Activated CD4-positive, alpha-beta T cell treated with anti-CD3 and anti-CD28 coated beads for 36 hours (primary cell): ENCODE measurements at places on chromosomes 6 and 20. TPM values are rescaled to one million over a fixed set of nuclear protein-coding genes. Genes with fewer than 3 reads are reported as not detected.

GMPR gene
- 1.4 TPM for total RNA-seq

MMUT gene
- total RNA-seq, result 14.8 TPM

C6orf58 gene
- total RNA-seq, result not detected

RAD21L1 gene
- 0.32 TPM for total RNA-seq

E2F1 gene
- 45.9 TPM for total RNA-seq

GRCh38 chr6:32665661-32666060 is 796 bp downstream of the HLA-DQB1 start:
- peaks cover 18% of the 10 kb centered on the region for H3K27me3 ChIP-seq
- no peak for DNase-seq
- no peaks in the 10 kb centered on the region for H3K36me3 ChIP-seq
- peak overlapping the region; percentile 58 for H3K27ac ChIP-seq

DNA sequence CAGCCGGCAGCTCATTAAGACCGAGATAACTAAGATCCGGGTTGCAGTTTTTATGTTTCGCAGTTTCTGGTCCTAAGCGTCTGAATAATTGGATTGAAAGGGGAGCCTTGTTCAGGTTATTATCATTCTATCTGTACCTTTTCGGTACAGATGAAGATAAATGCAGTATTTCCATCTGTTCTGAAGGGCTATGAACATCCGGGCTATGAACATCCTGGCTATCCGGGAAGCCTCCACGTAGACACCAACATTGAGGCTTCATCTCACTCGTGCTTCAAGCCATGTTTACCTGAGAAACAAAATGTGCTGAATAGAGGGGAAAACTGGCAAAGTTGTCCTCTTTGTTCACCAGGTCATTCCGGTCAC is 399 bp upstream of the REPS1 start:
- H3K36me3 ChIP-seq, result peaks cover 2% of the 10 kb centered on the region
- no peak for DNase-seq
- H3K27ac ChIP-seq, result peak overlapping the region; percentile 91
- H3K27me3 ChIP-seq, result no peaks in the 10 kb centered on the region

- H3K4me3 ChIP-seq, result no peak overlapping the region
- H3K27me3 ChIP-seq, result no peaks in the 10 kb centered on the region
- no peak overlapping the region for H3K27ac ChIP-seq
- no peaks in the 10 kb centered on the region for H3K36me3 ChIP-seq
- no peaks in the 10 kb centered on the region for H3K4me1 ChIP-seq
Measured at GRCh38 chr20:22805219-22805618, 220.8 kb upstream of the FOXA2 start.

DNA sequence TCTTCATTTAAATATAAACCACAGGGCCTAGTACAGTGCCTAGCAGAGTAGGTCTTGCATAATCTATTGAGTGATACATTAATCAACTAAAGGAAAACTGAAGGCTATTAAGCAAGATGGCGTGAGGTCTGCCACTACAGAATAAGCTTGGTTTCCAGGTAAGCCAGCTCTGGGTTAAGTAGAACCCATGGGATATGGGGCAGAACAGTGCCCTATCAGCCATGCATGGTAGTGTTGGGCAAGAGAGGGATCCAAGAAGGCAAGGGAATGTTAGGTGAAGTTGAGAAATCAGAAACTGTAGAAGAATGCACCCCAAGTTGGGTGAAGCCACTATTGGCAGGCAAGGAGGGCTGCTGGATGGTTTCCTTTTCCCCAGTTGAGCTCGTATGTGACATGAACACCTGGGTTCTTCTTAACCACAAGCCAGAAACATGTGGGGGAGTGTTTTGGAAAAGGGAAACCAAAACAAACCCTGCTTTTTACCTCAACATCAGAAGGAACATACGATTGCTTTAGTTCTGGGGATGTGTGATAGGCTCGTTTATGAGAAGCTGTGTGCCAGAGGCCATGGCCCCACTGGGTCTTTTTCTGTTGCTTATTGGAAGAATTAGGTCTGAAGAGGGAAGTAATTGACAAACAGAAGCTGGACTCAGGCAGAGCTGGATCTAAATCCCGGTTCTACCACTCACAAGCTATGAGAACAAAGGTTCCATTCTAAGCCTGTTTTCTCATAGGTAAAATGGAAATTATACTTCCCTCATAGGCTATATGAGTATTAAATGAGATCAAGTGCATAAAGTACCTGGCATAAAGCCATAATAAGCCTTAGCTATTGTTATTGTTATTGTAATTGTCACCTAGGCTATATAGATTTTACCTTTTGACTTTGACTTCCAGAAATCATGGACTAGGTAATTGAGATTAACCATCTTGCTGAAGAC is 33.5 kb downstream of the NEDD9 start:
- H3K4me3 ChIP-seq, result no peak overlapping the region
- H3K27me3 ChIP-seq, result no peaks in the 10 kb centered on the region
- H3K4me1 ChIP-seq, result peaks cover 45% of the 10 kb centered on the region
- H3K27ac ChIP-seq, result peak overlapping the region; percentile 74

- H3K27me3 ChIP-seq, result peaks cover 6% of the 10 kb centered on the region
- DNase-seq, result no peak
- no peak overlapping the region for H3K27ac ChIP-seq
- H3K4me3 ChIP-seq, result no peak overlapping the region
- H3K4me1 ChIP-seq, result no peaks in the 10 kb centered on the region
- no peaks in the 10 kb centered on the region for H3K36me3 ChIP-seq
Measured at GRCh38 chr6:4560221-4561077, 215.8 kb upstream of the CDYL start.

DNA sequence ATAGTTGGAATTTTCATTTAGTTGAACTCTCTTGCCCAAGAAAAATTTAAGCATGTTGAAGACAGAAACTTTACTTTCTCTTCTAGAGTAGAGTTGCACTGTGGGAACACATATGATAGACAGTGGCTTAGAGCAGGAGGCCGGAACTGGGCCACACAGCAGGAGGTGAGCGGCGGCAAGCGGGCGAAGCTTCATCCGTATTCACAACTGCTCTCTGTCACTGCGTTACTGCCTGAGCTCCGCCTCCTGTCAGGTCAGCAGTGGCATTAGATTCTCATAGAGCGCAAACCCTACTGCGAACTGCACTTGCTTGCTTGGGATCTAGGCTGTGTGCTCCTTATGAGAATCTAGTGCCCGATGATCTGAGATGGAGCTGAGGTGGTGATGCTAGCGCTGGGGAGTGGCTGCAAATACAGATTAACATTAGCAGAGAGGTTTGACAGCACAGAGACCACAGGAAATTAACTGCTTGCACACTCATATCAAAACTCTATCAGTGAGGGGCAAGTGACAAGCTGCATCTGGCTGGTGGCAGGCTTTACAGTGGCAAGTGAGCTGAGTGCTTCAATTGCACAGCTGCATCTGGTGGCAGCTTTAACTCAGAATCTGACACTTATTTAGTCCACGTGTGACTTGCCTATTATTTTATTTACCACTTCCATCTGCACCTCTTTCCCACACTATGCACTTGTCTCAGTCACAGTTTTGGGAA is 174.9 kb upstream of the C6orf118 start:
- H3K27ac ChIP-seq, result no peak overlapping the region
- no peaks in the 10 kb centered on the region for H3K36me3 ChIP-seq
- no peak overlapping the region for H3K4me3 ChIP-seq
- no peak for DNase-seq
- H3K4me1 ChIP-seq, result no peaks in the 10 kb centered on the region

GRCh38 chr6:36331381-36331780 is 5.3 kb downstream of the BNIP5 start:
- H3K36me3 ChIP-seq, result no peaks in the 10 kb centered on the region
- DNase-seq, result no peak
- H3K4me3 ChIP-seq, result no peak overlapping the region

DNA sequence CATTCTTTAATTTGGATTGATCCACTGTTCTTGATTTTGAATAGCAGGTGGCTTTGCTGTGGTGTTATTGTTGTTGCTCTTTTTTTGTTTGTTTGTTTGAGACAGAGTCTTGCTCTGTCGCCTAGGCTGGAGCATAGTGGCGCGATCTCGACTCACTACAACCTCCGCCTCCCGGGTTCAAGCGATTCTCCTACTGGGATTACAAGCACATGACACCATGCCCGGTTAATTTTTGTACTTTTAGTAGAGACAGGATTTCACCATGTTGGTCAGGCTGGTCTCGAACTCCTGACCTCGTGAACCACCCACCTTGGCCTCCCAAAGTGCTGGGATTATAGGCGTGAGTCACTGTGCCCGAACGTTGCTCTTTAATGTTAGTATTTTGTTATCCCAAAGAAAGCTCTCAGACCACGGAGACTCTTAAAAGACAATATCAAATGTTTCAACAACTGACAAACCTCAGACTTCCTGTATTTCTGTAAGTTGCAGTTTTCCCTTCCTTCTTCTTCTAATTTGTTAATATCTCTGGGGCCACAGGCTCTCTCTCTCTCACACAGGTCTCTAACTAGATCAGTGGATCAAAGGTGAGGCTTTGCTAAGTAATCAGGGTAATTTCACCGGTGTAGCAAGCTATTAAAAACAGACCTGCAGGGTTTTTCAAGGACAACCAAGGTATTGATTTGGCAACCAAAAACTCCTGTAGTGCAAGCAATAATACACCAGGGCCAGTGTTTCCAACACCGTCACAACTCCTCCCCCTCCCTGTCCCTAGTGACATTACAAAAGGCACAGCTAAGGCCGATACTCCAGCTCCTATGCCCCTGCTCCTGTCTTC is 48.8 kb upstream of the ZNF217 start:
- no peaks in the 10 kb centered on the region for H3K36me3 ChIP-seq
- peaks cover 33% of the 10 kb centered on the region for H3K4me1 ChIP-seq
- H3K27me3 ChIP-seq, result no peaks in the 10 kb centered on the region

GRCh38 chr20:59411170-59411569 is 110.8 kb downstream of the EDN3 start:
- H3K27me3 ChIP-seq, result peaks cover 4% of the 10 kb centered on the region
- no peaks in the 10 kb centered on the region for H3K36me3 ChIP-seq
- no peak overlapping the region for H3K27ac ChIP-seq
- no peaks in the 10 kb centered on the region for H3K4me1 ChIP-seq
- no peak for DNase-seq
- H3K4me3 ChIP-seq, result no peak overlapping the region

DNA sequence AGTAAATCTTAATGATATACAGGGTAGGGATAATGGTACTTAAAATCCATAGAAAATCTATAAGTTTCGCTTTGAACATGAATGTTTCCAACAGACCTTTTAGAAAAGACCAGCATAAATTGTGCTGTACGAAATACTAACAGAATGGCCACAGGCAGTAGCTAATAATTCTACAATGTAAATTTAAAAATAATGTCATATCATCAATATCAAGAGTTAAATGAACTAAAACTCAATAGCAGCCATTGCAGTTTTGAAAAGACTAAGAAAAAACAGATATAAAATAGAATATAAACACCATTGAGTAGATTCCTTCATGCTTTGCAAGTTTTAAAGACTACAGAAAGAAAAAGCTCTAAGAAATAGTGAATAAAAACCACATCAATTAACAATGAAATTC is 14.7 kb downstream of the TBC1D32 start:
- no peak overlapping the region for H3K27ac ChIP-seq
- H3K36me3 ChIP-seq, result peaks cover 6% of the 10 kb centered on the region
- peaks cover 19% of the 10 kb centered on the region for H3K4me1 ChIP-seq
- no peak for DNase-seq
- no peaks in the 10 kb centered on the region for H3K27me3 ChIP-seq
- H3K4me3 ChIP-seq, result no peak overlapping the region
